Kidney glomerular epithelial cell (primary cell): ENCODE measurements at places on chromosomes 6 and 20.

DNA sequence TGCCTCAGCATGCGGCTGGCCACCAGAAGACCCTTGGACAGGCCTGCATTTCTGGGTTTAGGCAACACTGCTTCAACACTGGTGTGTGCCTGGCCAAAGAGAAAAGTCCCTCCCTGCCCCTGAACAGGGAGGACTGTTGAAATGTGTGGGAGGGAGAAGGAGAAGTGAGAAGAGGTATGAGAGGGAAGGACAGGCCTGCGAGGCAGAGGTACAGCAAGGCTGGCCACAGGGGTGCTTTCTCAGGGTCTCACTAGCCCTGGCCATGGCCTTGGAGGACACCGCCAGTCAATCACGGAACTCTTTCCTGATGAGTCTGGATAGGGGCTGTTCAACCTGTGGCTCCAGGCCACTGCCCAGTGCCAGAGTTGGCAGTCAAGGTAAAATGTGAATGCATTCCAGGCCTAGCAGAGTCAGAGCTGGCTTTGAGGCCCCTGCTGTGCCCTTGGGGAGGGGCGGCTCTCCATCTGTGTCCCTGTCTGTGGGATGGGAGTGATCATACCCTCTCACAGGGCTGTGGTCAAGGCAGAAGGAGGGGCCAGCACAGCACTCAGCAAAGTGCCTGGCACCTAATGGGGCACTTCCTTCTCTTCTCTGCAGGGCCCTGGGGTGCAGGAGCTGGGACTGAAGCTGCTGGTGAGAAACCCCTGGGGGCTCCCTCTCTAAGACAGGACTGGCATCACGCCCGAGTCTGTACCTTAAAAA, 43.2 kb upstream of the CDH22 start:
- DNase-seq = no peak

- DNase-seq = peak; percentile 19
These were observed 42.2 kb downstream of the CDH26 start for GRCh38 chr20:60000271-60001042.

DNA sequence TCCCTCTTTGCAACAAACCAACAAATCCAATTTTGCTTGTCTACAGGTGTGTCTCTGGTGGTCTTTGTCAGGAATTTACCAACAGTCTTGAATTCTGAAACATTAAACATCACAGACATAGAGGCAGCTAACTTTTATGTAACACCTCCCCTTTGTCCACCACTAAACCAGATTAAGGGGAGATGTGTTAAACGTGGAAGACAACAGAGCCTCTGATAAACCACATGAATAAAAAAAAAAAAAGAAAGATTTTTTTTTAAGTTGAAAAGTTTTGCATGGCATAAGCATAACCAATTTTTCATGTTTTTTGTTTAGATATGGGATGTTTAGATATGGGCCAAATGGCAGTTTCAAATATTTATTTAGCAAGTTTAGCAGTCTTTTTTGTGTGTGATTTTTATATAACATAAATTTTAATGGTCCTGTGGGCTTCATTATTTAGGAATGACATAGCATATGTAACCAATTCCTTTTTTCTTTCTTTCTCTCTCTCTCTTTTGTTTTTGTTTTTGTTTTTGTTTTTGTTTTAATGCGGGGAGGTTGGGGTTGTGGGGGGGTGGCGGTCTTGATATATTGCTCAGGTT, 60.7 kb upstream of the BTN3A2 start:
- DNase-seq = no peak

GRCh38 chr6:147161253-147161973, 42.8 kb upstream of the STXBP5 start:
- no peak for DNase-seq

DNA sequence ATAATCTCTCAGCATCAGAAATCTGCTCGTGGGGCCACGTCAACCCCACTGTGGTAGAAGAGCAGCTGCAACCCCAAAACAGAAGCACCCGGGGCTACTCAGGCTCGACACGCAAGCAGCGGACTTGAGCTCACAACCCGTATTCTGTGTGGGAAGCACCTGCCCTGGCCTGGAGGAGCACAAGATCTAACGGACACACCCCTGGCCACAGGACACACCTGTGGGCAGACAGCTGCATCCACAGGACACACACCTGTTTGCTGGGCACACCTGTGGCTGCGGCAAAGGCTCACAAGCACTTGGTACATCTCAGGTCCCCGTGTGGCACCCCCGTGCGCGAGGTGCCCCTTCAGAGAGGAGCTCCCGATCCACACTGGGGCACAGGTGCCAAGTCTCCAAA, 36.5 kb downstream of the ZBTB46 start:
- no peak for DNase-seq

- DNase-seq = no peak
These were observed 78.5 kb downstream of the TRMT11 start for GRCh38 chr6:126064748-126065401.

DNA sequence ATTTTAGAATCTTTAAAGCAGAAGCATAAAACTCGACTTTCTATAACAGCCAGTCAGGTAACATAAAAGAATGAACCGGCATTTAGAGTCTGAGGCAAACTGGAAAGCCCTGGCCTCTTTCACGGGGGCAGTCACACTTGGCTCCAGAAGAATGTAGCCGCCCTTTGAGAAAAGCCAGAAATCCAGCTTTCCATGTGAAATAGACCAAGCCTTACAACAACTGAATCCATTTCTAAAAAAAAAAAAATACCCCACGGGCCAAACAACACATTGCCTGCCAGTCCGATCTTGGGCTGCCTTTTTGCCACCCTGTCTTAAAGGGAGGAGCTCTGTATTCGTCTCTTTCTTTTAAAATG, 252.9 kb upstream of the TAB2 start:
- no peak for DNase-seq

- DNase-seq = no peak
These were observed 15.2 kb downstream of the RNF8 start for GRCh38 chr6:37368961-37369320.

DNA sequence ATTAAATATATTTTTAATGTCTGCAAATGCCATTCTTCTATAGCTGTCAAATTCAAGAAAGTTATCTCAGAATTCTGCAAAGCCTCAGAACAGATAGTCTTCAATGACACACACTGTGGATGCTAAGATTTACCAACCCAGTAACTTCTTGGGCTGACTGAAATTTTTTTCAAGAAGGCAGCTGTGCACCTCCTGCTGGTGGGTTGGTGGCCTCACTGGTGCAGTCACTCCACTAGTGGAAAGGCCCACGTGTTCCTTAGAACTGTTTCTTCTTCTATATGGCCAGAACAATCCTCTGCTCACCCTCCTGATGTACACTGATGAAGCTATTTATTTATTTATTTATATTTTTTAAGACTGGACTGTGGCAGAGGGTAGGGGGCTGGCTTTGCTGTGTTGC, 28.1 kb upstream of the MTCL3 start:
- DNase-seq = no peak

- peak; percentile 2 for DNase-seq
These were observed 416.9 kb downstream of the FRK start for GRCh38 chr6:115643762-115644161.

- DNase-seq = no peak
These were observed 48.8 kb downstream of the PPP1R3G start for GRCh38 chr6:5133943-5134342.

GRCh38 chr6:66897576-66897975, 1190.5 kb upstream of the EYS start:
- DNase-seq = no peak

- DNase-seq = no peak
These were observed 68.5 kb upstream of the SASH1 start for GRCh38 chr6:148273962-148274752.

GRCh38 chr6:47455533-47456209, 21.9 kb upstream of the CD2AP start:
- DNase-seq = no peak

DNA sequence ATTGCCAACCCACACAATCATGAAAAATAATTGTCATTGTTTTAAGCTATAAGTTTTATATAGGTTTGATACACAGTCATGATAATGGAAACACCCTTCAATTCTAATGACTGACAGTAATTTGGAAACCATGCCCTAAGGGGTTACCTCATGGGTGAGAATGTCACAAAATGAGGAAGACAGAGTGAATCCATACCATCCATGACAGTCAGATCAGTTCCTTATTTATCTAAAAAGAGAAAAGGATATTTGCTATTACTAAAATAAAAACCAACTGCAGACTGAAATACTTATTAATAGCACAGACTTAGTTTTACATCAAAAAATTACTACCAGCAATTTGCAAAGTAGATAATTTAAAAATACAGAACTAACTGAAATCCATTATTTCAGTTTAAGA, 437.8 kb downstream of the UTRN start:
- no peak for DNase-seq

GRCh38 chr6:11585426-11586016, 48.0 kb downstream of the TMEM170B start:
- peak; percentile 75 for DNase-seq

DNA sequence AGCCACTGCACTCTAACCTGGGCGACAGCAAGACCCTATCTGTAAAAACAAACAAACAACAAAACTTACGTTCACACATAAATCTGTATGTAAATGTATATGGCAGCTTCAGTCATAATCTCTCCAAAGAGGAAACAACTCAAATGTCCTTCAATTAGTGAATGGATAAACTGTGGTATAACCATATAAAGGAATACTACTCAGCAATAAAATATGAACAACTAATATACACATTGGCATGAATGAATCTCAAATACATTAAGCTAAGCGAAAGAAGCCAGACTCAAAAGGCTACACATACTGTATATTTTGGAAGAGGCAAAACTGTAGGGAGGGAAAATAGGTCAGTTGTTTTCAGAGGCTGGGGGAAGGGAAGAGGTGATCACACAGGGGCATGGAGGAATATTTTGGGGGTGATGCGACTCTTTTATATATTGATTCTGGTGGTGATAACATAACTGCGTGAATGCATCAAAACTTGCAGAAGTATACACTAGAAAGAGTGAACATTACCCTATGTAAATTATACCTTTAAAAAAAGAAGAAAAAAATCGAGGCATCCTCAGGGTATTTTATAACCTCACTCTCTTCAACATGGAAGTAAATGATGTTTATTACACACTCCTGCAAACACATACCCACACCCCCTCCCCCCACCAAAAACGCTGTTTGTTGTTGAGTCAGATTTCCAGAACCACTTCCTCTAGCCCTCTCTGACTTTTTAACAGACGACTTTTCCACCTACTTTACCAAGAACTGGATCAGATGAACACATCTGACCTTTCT, 115.2 kb upstream of the RNF24 start:
- DNase-seq = peak; percentile 7

- no peak for DNase-seq
These were observed 71.2 kb upstream of the ZMYND8 start for GRCh38 chr20:47427746-47428145.

DNA sequence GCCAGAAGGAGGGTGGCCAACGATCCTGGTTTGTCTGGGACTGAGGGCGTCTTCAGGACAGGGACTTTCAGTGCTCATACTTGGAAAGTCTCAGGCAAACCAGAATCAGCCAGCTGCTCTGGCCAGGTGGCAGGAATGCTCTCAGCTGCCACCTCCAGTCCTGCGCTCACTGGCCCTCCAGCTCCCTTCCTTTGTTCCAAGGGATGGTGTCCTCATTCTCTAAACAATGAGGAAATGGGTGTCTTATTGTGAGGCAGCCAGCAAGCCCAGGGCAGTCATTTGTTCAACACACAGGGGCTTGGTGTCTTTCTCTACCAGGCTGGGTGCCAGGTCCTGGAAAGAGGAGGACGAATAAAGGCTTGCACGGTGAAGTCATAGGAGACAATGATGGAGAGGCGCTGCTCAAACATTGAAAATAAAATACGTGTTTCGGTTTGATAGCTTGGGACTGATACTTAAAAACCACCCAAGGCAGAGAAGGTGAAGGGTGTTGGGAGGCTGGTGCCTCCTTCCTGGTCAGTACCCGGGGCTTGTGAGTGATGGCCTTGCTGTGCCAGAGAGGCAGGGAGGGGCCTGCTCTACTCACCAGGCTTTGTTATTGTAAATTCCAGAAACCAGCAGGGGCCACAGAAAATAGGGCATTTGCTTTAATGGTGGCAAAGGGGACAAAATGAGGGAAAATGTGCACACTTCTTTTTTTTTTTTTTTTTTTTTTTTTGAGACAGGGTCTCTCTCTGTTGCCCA, 11.3 kb upstream of the TMEM181 start:
- DNase-seq = no peak

- DNase-seq = no peak
These were observed 24.3 kb downstream of the TOP1 start for GRCh38 chr20:41052742-41053419.

DNA sequence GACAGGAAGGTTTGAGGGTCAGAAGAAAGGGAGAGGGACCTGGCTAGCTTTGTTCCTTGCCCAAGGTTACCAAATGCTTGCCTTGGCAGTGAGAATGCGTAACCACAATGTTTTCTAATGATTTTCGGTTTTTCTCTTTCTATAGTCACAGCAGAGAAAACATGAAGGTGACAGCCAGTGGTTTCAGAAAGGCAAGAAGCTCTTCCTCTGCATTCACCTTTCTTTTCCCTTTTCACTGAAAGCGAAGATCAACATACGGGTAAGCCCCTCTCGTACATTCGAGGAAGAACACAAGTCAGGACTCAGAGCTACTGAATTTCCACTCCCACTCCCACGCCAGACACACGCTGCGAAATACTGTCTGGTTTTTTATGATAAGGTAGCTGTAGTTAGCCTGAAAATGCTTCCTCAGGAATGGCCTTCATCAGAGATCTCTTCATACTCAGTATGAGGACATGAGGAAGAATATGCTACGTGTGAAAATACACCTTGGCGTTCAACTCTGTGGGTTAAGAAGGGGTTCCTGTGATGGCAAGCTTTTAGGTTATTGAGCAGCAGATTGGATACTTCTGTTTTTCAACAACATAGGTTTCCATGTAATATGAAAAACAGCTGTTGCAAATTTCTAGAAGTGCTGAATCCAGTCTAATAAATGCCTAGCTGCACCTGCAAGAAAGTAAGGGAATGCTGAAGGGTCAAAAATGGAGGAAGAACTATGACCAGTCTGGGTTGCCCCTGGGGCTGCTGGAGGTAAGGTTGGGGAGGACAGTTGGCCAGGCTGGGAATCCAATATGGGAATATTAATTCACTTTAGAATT, 7.4 kb upstream of the CD83 start:
- no peak for DNase-seq

DNA sequence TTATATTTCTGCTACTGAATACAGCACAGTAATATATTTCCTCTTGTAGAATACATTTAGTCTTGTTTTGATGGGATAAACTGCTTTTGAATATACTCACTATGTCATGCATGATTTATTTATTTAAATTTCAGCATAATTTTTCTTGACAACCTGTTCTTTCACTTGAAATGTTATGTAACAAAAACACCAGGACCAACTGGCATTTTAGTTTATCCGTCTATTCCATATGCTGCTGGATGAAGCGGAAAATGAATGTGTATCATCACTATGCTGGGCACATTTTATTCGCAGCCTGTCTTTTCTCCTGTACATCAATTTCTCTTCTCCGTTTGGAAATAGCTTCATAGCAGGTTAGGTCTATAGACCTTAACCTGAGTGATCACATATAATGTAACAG, 206.8 kb upstream of the PLCB4 start:
- DNase-seq = no peak

GRCh38 chr6:33589731-33590530, 9.9 kb upstream of the BAK1 start:
- DNase-seq = peak; percentile 93

DNA sequence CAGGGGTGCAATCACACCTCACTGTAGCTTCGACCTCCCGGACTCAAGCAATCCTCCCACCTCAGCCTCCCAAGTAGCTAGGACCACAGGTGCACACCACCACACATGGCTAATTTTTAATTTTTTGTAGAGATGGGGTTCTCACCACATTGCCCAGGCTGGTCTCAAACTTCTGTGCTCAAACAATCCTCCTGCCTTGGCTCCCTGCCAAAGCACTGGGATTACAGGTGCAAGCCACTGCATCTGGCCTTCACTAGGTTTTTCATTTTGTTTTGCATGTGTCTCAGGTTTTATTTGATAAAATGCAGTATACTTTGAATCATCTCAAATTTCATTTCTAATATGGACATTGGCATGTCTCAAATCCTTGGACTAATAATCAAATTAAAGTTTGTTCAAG, 98.7 kb downstream of the SLC16A10 start:
- DNase-seq = no peak
